ENCODE measurements at places on chromosomes 3 and 15. TPM values are rescaled to one million over a fixed set of nuclear protein-coding genes. Genes with fewer than 3 reads are reported as not detected.

Gene LRRIQ4
- 4.6 TPM for total RNA-seq

DNA sequence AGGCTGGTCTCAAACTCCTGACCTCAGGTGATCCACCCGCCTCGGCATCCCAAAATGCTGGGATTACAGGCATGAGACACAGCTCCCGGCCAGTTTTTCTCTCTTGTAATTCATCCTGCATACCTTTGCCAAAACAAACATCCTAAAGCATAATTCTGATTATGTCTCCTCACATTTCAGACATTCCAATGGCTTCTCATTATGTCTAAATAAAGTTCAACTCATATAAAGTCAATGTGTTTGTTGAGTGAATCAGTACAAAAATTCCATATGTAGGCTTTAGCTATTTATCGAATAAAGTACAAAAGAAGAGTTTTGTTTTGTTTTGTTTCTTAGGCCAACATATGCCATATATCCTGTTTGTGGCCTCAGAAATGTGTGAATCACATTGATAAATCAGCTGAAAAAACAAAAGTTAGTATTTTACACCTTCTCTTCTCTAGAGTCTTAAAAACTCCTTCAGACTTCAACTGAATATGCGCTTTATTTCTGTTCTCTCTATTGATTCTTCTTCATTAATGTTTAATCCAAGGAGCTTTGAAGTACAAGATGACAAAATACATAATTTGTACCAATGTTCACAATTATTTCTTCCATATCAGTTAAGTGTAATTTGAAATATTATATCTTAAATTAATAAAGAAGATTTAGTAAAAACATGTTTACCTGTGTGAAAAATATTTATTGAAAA is 165.8 kb downstream of the MECOM start:
- no peak for DNase-seq

Gene WDR49
- total RNA-seq: not detected

Gene PLCH1
- 2.3 TPM for total RNA-seq

GRCh38 chr3:65619888-65620287 is 418.8 kb downstream of the MAGI1 start:
- peak; percentile 20 for DNase-seq

GRCh38 chr3:23900744-23901143 is 16.0 kb downstream of the NKIRAS1 start:
- no peak for DNase-seq

- DNase-seq: no peak
Measured at GRCh38 chr3:105853801-105854432, 14.9 kb downstream of the CBLB start.

- peak; percentile 73 for DNase-seq
Measured at GRCh38 chr3:48402281-48402732, 27.6 kb downstream of the PLXNB1 start.

GRCh38 chr3:50245251-50245745 is 9.3 kb downstream of the GNAI2 start:
- no peak for DNase-seq

GRCh38 chr3:33577588-33577987 is 137.4 kb upstream of the UBP1 start:
- no peak for DNase-seq

Gene GPR149
- total RNA-seq: 0.18 TPM

Gene PAK6
- total RNA-seq: 16.3 TPM

Data from stomach (tissue), 19 donors.